ENCODE measurements at places on chromosomes 16 and 17.

- DNase-seq = peak; percentile 94
Measured at GRCh38 chr16:53773150-53773846, 69.3 kb downstream of the FTO start.

GRCh38 chr17:8164815-8165131 lies 2.0 kb upstream of the VAMP2 start:
- no peak for DNase-seq

- DNase-seq = no peak
Measured at GRCh38 chr17:5019475-5019956, 15.7 kb downstream of the SLC52A1 start.

- no peak for DNase-seq
Measured at GRCh38 chr16:88009563-88010342, 58.5 kb downstream of the BANP start.

DNA sequence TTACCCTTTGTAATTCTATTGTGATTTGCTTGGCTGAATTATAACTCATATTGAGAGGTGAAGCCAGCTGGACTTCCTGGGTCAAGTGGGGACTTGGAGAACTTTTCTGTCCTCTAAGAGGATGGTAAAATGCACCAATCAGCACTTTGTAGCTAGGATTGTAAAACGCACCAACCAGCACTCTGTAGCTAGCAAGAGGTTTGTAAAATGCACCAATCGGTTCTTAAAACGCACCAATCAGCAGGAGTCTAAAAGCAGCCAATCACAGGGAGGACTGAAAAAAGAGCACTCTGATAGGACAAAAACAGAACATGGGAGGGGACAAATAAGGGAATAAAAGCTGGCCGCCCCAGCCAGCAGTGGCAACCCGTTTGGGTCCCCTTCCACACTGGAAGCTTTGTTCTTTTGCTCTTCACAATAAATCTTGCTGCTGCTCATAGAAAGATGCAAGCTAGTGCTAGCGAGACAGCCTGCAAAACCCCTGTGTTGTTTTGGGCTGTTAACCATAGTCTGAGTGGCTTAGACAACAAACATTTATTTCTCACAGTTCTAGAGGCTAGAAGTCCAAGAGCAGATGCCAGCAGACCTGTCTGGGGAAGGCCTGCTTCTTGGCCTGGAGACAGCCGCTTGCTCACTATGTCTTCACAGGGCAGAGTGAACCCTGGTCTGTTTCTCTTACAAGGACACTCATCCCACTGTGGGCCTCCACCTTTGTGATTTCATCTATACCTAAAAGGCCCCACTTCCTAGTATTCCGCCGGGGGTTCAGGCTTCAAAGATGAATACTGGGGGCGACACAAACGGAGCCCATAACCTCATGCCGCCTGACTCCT lies 39.0 kb upstream of the CRISPLD2 start:
- DNase-seq = no peak

GRCh38 chr17:27506348-27507218 lies 50.3 kb downstream of the KSR1 start:
- no peak for DNase-seq

DNA sequence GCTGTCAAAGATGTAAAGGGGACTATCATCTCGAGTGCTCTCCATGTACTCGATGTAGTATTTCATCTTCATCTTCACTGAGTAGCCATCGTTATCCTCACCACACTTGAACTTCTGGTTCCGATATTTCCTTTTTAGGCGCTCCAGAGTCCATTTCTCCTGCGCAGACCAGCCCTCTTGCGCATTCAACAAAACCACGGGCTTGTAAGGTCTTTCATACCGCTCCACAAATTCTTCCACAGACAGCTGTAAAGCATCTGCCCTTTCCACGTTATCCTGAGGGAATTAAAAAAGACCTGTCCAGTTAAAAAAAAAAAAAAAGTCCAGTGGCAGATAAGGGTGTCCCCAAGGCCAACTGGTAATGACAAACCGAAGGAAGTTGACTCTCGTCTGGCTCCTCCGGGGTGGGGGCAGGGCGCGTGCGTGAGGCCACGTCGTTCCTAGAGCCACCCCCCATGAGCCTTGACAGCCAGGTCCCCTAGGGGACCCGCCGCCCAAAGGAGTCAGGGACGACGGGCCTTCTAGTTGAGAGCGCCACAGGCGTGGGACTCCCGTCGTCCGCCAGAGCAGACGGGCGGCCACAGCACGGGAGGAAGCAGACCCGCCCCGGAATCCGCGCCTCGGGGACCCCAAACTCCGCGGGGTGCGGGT lies 701 bp downstream of the JMJD6 start:
- peak; percentile 84 for DNase-seq

GRCh38 chr17:55056526-55056925 lies 88.0 kb downstream of the STXBP4 start:
- peak; percentile 31 for DNase-seq

- DNase-seq = no peak
Measured at GRCh38 chr17:65311261-65311660, 174.1 kb downstream of the RGS9 start.

- peak; percentile 54 for DNase-seq
Measured at GRCh38 chr17:67475161-67475937, 98.3 kb downstream of the PITPNC1 start.

DNA sequence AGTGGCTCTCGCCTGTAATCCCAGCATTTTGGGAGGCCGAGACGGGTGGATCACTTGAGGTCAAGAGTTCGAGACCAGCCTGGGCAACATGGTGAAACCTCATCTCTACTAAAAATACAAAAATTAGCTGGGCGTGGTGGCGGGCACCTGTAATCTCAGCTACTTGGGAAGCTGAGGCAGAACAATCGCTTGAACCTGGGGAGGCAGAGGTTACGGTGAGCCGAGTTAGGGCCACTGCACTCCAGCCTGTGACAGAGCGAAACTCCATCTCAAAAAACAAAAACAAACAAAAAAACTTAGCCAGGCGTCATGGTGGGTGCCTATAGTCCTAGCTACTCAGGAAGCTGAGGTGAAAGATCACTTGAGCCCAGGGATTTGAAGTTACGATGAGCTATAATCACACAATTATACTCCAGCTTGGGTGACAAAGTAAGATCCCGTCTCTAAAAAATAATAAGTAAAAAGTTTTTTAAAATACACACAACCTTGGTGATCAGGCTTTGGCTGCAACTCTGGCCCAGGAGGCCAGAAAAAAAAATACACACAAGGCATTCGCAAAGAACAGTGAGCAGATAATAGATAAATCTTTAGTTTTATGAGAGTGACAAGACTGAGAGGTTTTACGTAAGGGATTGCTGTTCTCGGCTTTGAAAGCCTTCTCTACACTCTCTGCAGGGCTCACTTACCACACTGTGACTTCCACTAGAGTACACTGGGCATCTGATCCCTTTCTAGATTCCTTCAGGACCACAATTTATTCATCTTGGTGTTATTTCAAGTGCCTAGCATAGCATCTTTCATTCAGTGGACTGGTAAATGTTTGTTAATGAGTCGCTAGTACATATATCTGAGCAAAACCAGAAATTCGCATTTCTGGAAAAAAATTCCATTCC lies 5.9 kb downstream of the GSPT1 start:
- no peak for DNase-seq

GRCh38 chr16:25370541-25370940 lies 112.9 kb upstream of the ZKSCAN2 start:
- peak; percentile 63 for DNase-seq

GRCh38 chr16:2777903-2778629 lies 986 bp upstream of the ELOB start:
- peak; percentile 40 for DNase-seq

GRCh38 chr17:39122991-39123390 lies 28.4 kb downstream of the PLXDC1 start:
- DNase-seq = no peak

DNA sequence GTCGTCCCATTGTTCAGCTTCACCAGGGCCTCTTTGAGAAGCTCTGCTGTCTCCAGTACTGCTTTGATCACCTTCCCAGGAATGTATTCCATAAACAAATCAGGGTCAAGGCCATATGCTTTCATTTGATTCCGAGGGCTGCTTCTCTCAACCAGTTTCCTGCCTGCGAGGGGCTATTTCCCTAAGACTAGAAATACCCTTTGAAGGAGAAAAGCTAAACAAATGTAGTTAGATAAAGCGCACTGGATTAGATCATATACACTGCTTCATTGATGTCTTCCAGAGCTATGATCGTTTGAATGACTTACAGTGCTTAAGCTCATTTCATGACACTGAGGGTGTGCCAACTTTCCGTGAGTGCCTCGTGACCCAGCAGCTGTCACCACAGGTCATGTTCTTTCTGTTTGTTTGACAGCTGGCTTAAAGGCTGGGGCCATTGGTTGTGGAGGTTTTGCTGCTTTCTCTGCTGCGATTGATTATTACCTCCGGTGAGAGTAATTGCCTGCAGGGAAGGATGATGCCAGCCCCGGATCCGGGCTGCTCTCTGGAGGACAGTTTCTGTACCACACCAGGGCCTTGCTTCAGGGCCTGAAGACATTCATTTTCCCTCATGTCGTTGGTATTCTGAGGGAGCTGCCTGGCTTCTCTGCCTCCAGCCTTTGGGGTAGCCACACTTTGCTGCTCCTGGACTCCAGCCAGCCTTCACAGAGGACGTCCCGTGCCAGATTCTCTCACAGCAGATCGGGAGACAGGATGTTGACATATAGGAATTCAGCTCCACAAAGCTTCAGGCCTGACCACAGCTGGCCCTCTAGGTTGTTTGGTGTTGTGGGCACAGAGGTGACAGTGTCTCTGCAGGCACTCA lies 3.9 kb downstream of the TIMM22 start:
- DNase-seq = no peak

- no peak for DNase-seq
Measured at GRCh38 chr17:75975757-75976174, 3.2 kb downstream of the ACOX1 start.

DNA sequence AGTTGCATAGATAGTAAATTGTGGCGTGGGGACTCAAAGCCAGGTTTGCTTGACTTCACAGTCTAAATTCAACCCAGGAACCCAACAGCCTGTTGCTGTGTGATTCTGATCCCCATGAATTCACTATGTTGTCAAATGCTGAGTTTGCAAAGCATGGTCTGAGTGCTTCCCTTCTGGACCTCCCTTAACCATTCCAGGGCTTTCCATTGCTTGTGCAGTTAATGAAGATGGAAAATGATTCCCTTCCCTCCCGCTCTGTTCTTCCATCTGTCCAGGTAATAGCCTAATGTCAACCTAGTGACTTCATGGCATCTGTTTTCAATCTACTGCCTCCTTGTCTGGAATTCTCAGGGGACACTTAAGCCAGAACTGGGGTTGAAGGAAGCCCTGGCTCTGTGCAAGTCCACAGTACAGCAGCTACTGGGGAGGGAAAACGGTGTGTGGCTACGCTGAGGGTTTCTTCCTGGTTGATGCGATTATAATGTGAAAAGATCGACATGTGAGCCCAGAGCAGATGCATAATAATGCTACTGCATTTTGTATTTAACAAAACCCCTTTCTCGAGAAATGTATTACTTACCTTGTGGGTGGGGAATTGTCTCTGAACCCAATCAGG lies 206.7 kb downstream of the CDH13 start:
- DNase-seq = no peak

DNA sequence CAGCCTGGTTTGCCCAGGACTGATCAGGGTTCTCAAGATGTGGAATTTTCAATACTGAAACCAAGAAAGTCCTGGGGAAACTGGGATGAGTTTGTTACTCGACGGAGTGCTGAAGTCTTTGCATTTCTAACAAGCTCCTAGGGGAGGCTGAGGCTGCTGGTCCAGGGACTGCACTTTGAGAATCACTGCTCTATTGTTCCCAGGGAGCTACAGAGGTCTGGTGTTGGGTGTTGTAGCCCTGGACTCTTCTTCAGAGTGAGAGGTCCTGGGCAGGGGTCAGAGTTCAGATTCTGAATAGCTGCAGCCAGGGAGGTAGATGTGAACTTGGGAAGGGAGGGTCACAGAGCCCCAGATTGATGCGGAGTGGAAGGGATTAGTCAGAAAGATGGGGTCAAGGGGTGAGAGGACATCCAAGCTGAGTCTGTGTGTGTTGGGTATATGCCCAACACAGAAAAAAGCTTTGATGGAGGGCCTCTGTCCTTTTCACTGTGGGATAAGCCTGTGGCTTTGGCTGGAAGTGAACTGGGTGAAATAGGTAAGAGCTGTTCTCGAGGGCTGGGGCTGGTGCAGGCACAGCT lies 14.1 kb downstream of the TMEM238L start:
- DNase-seq = peak; percentile 60

GRCh38 chr16:397135-397661 lies at the start of gene NME4:
NME4 (plus strand) TSS chr16:397199; CDS start chr16:397223, 24 bp downstream.
- no peak for DNase-seq

DNA sequence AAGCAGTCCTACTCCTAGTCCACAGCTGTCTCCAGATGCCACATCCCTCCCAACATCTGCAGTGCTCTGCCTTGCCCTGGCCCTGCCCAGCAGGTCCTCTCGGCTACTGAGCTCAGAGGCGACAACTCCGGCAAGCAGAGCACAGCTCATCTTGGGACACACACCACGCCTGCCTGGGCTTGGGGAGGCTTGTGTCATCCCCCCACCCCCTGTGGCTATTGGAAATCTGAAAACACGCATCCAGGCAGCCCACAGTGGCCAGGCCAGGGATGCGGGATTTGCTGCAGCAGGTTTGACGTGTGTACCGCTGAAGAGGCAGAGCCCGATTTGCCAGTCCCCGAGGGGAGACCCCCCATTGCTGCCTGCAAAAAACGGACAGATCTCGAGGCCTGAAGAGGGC lies 25.4 kb downstream of the MXRA7 start:
- no peak for DNase-seq

- peak; percentile 47 for DNase-seq
Measured at GRCh38 chr16:70691223-70692129, 5.6 kb upstream of the MTSS2 start.
